Bronchus fibroblast of lung (primary cell): ENCODE measurements at places on chromosomes 11 and 22. TPM values are rescaled to one million over a fixed set of nuclear protein-coding genes. Genes with fewer than 3 reads are reported as not detected.

The SMIM35 gene
- not detected in 2 replicates for total RNA-seq

The GLB1L3 gene
- not detected in 2 replicates for total RNA-seq

The B3GAT1 gene
- not detected in 2 replicates for total RNA-seq

The ZC3H7B gene
- 46.4 and 47.7 TPM in 2 replicates for total RNA-seq

The MIOX gene
- 0.17 TPM in 1 of 2 replicates, not detected in the other for total RNA-seq

The ART5 gene
- total RNA-seq: not detected in 2 replicates
